ENCODE measurements at places on chromosomes 7 and 10. TPM values are rescaled to one million over a fixed set of nuclear protein-coding genes. Genes with fewer than 3 reads are reported as not detected.

Gene RBM20
- total RNA-seq = under 0.01 TPM

Gene TNPO3
- total RNA-seq = 60.0 TPM

Gene EN2
- total RNA-seq = not detected

Gene EPDR1
- 6.0 TPM for total RNA-seq

Gene CALML3
- total RNA-seq = not detected

Gene GTF2IRD1
- total RNA-seq = 6.6 TPM

Gene SPDYE11
- total RNA-seq = not detected

Gene CNNM2
- 5.4 TPM for total RNA-seq

Gene IGFBP1
- total RNA-seq = not detected

Gene DRGX
- total RNA-seq = not detected

Gene COL17A1
- total RNA-seq = 0.94 TPM

Gene PRXL2A
- total RNA-seq = 0.77 TPM

Gene CRCP
- 41.3 TPM for total RNA-seq

Gene VIPR2
- not detected for total RNA-seq

Gene MUC3A
- total RNA-seq = under 0.01 TPM

Gene BTBD16
- total RNA-seq = not detected

Gene CPVL
- 0.16 TPM for total RNA-seq

Gene ACTL6B
- total RNA-seq = not detected

Gene ORAI2
- 27.8 TPM for total RNA-seq

Gene PPP1R17
- total RNA-seq = under 0.01 TPM

Gene MRLN
- not detected for total RNA-seq

Gene KIAA1549
- 0.63 TPM for total RNA-seq

Gene THSD7A
- total RNA-seq = 1.1 TPM

Gene SLC13A4
- total RNA-seq = 0.16 TPM

All from bronchial smooth muscle cell (primary cell).